ENCODE measurements at places on chromosomes 3 and 15.

DNA sequence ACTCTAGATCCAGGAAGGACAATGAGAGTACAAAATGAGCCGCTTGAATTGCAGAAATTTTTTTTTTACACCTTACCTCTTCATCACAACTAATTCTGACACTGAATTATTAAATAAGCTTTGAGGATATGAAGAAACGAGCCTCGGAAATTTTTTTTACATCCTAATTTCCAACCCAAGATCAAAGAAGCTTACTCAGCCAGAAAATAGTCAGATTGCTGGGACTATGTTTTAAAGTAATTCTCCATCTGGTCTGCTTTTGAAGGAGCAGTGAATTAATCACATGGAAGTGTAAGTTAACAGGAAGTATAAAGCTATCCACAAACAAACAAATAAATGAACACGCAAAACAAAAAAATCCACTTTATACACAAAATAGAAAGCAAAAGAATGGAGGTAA lies 437.0 kb upstream of the KCNMB2 start:
- no peak for DNase-seq

DNA sequence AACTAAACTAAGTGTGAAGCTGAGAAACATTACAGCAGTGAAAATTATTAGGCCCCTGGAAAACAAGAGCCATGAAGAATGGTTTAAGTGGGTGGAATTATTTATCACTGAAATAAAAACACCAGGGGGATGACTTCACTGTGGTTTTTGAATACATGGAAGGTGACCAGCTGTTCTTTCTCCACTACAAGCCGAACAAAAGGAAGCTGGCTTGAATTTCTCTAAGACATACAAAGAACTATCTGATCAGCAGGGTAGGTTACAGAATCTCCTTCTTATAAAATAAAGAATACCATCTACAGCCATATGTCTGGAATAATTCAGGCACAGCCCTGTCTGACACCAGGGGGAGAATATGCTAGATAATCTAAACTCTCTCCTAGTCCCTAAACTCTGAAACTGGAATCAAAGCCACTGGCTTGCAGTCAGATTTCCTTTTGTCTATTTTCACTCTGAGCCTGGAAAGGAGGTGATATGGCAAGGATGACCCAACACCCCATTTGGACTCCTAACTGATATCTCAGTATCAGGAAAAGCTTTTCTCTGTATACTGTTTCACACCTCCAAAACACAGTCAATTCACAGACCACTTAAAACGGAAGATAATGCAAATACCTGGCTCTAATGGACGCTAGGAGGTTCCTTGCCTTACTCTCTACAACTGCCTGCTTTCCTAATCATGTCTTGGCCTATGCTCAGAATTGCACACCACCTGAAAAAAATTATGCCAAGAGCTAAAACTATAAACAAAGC lies 31.2 kb downstream of the SPATA12 start:
- DNase-seq = no peak

DNA sequence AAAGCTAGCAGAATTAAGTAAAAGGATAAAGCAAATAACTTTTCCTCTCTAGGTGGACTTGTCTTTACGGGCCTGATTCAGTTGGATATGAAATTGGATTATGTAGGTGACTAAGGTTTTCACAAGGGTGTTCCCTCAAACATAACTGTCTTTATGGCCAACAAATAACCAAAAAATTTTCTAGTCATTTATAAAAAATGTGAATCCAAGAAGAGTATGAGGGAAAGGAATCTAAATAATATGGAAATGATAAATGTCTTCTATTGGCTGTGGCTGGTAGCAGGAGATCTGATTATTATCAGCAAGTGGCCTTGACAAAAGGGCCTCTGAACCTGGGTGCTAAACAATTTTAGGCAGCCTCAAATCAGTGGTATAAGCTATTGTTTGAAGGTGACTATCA lies 594.0 kb upstream of the UBE2E2 start:
- DNase-seq = no peak

- DNase-seq = no peak
Measured at GRCh38 chr3:62496503-62496902, 123.2 kb upstream of the FEZF2 start.

DNA sequence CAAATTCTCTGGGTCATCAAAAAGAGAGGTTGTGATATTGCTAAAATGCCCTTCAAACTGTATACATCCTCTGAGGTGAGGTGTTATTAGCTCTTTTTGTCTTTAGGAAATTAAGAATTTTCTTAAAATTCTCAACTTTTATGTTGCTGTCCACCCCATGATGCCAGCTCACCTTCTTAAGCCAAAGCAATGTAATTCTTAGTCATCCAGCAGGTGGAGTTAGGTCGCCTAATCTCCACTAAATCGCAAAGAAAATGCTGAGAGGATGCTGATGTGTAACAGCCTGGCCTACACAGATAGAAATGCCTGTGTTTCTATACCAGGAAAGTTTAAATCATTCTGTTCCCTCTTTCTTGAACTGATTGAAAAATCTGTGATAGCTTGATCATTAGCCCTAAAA lies 770.2 kb upstream of the ALCAM start:
- DNase-seq = no peak

DNA sequence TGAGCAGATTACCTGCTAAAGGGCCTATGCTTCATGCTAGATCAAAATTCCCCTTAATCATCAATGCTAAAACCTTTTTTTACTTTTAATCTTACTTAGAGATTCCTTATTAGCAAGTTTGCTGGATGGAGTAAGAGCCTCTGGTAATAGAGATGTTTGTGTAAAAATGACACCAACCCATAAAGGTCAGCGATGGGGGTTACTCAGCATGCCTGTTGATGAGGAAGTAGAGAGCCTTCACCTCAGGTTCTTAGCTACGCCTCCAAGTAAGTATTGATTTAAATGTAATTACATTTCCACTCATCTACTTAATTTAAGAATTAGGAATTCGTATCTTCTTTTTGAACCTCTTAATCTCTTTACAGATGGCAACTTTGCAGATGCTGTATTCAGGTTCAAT lies 38.8 kb downstream of the DNAJC13 start:
- no peak for DNase-seq

DNA sequence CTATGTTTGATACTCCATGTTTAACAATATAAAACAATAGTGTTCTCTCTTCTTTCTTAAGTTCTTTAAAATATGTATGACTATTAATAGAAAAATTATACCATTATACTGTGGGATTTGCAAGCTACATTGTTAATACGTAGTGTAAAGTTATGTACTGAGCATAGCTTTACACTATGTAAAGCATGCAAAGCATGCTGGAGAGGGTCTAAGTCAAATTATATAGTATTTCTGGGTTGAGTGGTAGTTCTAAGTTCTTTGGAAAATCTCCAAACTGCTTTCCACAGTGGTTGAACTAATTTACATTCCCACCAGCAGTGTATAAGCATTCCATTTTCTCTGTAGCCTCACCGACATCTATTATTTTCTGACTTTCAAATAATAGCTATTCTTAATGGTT lies 253.0 kb downstream of the RAP2B start:
- no peak for DNase-seq

DNA sequence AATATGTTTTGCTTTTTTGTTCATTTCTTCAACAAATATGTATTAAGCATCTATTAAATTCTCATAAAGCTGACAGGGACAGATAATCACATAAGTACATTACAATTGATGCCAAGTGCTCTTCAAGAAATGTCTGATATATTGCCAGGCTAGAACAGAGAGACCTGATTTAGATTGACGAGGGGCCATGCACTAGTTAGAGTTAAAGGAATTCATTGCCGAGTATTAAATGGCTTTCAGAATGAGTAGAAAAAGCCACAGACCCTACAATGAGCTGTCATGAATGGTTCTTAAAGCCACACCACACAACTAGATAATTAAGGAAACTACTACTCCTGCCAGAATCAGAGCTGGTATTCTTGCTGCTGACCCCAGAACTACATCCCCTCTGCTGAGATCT lies 250.2 kb upstream of the MME start:
- DNase-seq = no peak

DNA sequence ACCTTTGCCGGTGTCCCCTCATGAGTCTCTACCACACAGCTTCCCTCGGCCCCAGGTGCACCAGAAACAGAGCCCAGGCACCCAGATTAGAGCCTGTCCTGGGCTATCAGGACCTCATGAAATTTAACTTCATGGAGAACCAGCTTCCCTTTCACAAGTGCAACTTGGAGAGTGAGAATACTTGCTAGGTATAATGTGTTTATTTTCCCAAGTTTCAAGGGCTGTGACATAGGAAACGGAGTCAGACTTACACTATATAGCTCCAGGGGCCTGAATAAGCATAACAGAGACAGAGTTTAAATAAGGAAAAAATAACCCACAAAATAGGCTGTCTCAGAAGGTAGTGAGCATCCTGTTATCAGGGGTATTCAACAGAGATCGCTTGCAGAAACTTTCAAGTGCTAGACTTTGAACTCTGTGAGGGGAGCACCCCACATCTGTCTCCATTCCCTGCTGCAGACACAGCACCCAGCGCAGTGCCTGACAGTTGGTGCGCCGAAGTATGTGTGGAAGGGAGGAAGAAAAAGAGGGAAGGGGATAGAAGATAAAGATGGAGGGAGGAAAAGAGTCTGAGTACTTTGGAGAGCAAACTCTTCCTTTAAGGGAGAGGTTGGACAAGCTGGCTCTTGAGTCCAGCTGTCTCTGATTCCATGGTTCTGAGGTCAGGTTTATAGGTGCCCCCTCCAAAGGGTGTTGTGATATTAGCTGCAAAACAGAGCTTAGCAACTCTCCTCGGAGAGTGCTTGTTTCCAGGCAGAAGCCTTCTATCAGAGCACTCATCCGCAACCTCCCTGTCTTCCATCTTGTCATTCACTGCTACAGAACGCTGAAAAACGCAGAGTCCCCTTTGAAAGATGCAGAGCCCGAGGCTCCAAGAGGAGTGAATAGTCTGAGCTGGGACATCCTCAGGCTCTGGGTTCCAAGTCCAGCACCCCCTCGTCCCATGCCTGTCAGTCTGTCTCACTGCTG lies 84.8 kb downstream of the CPN2 start:
- DNase-seq = no peak

DNA sequence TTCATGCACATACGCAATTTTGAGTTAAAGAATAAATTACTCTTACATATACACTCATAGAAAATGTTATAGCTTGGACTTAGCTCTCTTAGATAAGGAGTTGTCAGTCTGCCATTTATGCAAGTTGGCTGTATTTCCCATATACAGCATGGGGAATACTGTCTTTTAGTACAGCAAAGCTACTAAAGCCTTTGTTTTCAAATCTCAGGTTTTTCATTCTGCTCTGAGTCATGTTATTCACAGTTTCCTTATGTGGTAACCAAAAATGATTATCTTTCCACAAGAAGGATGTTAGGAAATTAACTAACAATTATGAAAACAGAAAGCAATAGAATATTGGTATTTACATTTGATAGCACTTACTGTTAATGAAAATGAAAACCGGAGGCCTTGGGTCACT lies 4.3 kb upstream of the TIPARP start:
- no peak for DNase-seq

DNA sequence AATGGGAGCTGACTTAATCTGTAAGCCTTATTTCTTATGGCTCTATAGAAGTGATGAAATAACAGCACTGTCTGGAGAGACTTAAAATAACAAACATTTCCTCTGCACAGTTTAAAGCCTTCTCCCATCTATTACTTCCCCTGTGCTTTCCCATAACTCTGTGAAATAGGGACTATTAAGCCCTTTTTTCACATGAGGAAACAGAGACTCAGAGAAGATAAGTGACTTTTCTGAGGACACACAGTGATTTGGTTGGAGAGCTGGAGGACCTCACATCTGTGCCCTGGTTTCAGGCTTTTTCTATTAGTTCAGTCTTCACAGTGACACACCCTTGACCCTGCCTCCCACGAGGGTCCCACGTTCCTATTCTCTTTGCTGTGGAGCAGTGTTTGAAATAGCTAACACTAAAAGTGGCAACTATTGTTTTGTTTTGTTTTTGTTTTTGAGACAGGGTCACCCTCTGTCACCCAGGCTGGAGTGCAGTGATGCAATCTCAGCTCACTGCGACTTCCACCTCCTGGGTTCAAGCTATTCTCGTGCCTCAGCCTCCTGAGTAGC lies 82.9 kb downstream of the ST6GAL1 start:
- DNase-seq = no peak

GRCh38 chr3:71703797-71704196 lies 21.4 kb downstream of the EIF4E3 start:
- no peak for DNase-seq

GRCh38 chr15:36407647-36408046 lies 171.8 kb upstream of the CDIN1 start:
- no peak for DNase-seq

GRCh38 chr3:118991775-118992174 lies 42.9 kb downstream of the IGSF11 start:
- no peak for DNase-seq

- no peak for DNase-seq
Measured at GRCh38 chr3:72379500-72380187, 468.6 kb downstream of the SHQ1 start.

DNA sequence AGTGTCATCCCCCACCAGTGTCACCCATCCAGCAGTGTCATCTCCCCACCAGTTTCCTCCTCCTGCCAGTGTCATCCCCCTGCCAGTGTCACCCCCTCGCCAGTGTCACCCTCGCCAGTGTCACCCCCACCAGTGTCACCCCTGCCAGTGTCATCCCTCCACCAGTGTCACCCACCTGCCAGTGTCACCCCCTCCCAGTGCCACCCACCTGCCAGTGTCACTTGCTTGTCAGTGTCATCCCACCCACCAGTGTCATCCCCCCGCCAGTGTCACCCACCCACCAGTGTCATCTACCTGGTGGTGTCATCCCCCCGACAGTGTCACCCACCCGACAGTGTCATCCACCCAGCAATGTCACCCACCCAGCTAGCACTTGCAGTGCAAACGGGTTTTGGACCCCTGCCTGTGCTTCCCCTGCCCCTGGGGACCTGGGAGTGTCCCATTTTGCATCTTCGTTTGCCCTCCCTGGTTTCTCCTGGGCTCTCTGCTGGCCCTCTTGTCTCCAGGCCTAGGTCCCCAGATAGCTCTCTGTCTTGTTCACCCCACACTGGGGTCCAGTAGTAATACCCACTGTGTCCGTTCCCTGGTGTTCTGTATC lies 99.8 kb upstream of the PRR20G start:
- DNase-seq = no peak

- DNase-seq = no peak
Measured at GRCh38 chr3:134607054-134608022, 43.5 kb downstream of the KY start.

DNA sequence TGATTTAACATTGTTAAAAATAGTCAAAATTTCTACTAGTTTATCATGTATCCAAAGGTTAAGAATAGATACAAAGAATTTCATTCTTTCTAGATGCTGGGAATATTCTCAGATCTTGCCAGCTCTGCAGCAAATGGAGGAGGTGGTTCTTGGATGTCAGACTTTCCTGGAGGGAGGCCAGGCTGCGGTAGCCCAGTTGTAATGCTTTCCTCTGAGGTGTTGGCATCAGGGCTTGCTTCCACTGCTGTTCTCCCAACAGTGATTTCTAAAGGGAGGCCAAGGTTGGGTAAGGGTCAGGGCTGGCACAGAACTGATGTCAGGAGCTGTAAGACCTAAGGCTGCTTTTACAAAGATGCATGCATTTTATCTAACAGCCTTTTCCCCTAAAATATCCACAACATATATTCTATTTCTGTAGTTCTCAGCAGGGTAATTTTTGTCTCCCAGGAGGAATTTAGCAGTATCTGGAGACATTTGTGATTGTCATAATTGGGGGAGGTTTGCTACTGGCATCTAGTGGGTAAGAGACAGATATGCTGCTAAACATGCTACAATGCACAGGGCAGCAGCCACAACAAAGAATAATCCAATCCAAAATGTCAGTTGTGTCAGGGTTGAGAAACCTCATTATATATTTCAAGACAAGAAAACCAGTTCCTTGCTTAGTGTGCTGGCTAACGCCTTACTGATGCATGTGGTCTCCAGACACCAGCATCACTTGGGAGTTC lies 42.0 kb upstream of the SPTSSB start:
- DNase-seq = no peak

Data from stimulated activated CD4-positive, alpha-beta T cell treated with anti-CD3 and anti-CD28 coated beads, TNF-alpha, amount 100 ng/mL, for 1 hour (primary cell).